Kidney capillary endothelial cell (primary cell): ENCODE measurements at places on chromosomes 5 and 9.

DNA sequence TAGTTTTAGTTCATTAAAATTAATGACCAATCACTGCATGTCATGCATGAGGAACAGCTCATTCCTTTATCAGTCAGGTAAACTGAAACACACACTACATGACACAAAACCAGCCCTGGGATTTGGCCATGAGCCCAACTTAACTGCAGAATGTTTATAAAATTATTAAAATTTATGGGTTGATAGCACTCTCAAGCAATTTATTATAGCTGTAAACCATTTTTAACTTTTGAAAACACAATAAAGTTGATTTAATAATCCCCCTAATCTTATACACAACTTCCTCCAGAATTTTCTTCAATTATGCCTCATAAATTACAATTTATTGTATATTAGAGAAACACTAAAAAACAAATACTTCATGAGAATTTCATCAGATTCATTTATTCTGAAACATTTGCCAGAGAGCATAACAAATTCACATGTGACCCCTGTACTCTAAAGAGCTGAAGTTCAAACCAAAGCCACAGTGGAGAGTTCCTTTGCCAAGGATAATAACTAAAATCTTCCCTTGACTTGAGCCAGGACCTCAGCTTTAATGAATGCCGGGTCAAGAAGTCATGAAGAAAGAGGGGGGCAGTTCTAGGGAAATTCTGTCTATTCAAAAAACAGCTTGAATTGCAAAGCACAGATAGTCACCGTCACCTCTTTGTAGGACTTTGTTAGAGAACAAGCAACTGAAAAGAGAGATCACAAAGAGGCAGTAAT lies 763.7 kb upstream of the GRAMD2B start:
- no peak for DNase-seq

DNA sequence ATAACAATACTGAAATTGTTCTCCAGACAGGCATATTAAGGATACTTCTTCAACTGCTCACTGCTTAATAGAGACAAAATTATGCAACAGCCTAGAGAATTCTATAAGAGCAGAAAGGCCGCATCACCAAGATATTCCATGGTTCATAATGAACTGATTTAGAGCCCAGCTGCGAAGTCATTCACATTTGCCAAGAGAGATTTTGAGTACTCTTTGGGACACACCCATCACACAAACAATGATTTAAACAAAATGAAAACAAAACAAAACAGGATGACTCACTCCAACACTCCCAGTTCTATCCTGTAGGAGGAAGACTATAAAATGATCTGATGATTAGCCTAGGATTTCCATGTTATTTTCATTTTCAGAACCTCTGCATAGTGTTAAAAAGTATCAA lies 145.7 kb upstream of the GNA14 start:
- DNase-seq = peak; percentile 75

- DNase-seq = no peak
These were observed 202.3 kb upstream of the IRX1 start for GRCh38 chr5:3393122-3393919.

GRCh38 chr5:66697796-66698564 lies 101.8 kb downstream of the MAST4 start:
- no peak for DNase-seq

GRCh38 chr5:164038128-164038783 lies 532.8 kb downstream of the MAT2B start:
- DNase-seq = no peak

DNA sequence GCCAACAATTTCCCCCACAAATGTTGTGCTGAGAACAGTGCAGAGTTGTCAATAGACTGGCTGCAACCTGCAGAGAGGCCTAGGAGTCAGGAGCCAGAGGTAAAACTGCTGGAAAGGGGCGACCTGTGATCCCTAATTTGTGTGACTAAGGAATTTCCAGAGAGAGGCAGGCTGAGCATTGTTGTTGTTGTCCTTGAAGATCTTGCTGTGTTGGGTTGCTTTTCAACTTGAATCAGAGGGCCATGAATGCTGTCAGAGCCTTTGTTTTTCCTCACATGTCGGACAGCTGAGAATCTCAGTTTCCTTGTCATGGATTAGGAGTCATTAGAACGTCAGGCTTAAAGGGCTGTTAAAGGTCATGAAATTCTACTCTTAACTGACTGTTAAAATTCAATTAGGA lies 134.6 kb upstream of the ASTN2 start:
- no peak for DNase-seq

DNA sequence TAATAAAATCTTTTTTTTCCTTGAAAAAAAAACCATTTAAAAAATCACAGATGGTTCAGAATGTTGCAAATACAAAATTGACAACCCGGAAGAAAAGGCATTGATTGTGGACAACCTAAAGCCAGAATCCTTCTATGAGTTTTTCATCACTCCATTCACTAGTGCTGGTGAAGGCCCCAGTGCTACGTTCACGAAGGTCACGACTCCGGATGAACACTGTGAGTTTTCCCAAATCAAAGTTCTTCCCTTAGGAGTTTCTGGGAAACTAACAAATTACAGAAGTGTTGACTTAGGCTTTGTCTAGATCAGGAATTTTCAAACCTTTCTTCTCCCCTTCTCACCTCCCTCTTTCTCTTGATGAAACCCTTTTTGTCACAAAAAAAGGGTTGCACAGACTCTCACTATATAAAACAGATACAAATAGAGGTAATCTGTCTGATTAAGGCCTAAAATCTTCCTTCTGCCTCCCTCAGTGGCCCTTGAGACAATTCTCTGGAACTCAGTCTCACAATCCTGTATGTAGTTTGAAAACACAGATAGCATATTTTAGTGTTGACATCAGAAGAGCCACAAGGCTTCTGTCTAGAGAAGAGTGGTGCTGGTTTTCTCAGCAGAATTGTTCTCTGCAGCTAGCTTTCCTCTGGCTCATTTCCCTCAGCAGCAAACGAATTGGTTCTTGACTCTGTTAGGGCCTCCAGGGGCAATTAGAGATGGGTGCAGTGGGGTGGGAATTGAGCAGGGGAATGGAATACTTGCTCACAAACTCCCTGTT lies 79.5 kb downstream of the OSMR start:
- peak; percentile 7 for DNase-seq

DNA sequence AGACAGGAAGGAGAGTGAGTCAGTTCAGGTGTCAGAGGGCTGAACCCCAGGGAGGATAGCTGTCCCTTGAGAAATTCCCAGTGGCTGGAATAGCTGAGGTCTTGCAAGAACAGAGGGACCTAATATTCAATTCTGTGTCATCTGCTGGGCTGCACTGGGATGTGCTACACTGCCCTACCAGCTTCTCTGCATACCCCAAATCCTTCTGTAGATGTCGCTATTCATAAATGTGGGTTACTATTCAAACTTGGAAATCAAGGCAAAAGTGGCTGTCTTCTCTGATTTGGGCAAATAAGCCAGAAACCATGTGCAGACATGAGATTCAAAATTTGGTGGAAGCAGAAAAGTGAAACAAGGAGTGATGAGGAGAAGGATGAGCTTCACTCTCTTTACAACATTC lies 16.3 kb downstream of the TNFSF8 start:
- DNase-seq = no peak

- no peak for DNase-seq
These were observed 58.1 kb downstream of the TLE1 start for GRCh38 chr9:81631218-81631745.

- DNase-seq = no peak
These were observed 78.1 kb upstream of the UNC5A start for GRCh38 chr5:176732306-176732705.

GRCh38 chr9:76266649-76267283 lies 127.5 kb downstream of the RFK start:
- no peak for DNase-seq

GRCh38 chr9:73133022-73133651 lies 18.5 kb upstream of the ANXA1 start:
- no peak for DNase-seq

DNA sequence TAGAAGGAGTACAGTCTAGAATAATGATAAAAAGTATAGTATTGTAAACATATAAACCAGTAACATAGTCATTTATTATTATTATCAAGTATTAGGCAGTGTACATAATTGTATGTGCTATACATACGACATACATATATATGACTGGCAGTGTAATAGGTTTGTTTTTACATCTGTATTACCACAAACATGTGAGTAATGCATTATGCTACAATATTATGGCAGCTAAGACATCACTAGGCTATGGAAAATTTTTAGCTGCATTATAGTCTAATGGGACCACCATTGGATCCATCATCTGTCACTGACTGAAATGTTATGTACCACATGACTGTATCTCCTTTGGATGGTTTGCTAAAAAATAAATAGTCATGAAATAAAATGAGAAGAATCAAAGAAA lies 530.0 kb downstream of the PRR16 start:
- no peak for DNase-seq

DNA sequence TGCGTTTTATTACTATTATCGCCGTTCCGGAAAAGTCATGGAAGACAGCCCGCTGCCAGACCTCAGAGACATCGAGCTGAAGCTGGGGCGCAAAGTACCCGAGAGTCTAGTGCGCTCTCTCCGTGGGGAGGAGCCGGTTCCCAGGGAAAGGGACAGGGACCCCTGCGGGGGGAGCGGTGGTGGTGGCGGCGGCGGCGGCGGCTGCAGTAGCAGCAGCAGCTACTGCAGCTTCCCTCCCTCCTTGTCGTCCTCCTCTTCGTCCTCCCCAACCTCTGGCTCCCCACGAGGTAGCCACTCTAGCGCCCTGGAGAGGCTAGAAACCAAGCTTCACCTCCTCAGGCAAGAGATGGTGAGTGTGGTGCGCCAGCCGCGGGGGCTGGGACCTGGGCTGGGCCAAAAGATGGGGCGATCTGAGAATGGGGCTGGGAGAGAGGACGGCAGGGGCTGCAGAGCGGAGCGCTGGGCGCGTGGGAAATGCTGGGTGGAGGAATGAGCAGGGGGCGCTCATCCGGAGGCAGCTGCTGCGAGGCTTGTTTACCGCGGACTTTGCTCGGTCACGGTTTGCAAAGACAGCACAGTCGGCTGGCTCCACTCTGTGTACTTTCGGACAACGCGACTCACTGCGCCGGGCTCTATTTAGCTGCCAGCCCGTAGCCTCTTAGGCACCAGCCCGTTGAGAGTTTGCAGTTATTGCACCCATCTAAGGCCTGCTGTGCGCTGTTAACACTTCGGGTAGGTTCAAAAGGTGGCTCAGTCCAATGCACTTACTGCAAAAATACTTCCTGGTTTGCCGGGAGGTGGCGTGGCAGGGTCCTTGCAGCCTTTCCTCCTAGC lies 1.1 kb downstream of the LURAP1L start:
- peak; percentile 51 for DNase-seq

- no peak for DNase-seq
These were observed at the start of gene ADAMTS13 for GRCh38 chr9:133421615-133422542. Gene ADAMTS13 (plus strand): TSS chr9:133422367. CDS start chr9:133422444, 77 bp downstream.

DNA sequence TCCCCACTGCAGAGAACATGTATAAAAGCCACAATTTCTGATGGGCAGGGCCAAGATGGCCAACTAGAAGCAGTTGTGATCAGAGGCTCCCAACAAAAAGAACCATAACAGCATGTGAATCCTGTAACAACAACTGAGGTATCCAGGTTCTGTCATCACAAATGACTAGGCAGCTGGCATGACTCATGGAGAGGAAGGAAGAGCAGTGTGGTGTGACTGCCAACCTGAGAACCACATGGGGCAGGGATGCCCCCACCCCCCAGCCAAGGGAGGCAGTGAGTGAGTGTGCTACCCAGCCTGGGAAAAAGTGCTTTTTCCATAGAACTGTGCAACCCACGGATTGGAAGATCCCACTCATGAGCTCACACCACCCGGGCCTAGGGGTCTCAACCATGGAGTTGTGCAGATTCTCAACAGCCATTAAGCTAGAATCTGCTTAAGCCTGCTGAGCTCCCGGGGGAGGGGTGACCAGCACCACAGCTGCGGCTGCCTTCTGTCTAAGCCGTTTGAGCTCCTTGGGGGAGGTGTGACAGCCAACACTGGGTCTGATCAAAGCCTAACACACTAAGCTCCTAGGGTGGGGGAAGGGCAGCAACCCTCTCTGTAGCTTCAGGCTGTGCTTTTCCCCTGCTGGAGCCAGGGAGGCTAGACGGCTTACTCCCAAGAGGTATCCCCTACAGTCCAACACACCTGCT lies 80.1 kb upstream of the DMAC1 start:
- DNase-seq = peak; percentile 53

- DNase-seq = no peak
These were observed 125.4 kb downstream of the DOCK2 start for GRCh38 chr5:169762338-169763095.

GRCh38 chr5:312845-313244 lies 8.7 kb upstream of the AHRR start:
- DNase-seq = no peak
